K562 (cell line): ENCODE measurements at places on chromosomes 12 and 14. TPM values are rescaled to one million over a fixed set of nuclear protein-coding genes. Genes with fewer than 3 reads are reported as not detected.

GRCh38 chr14:103519837-103520212 is 2.8 kb downstream of the CKB start:
- DNase-seq: no peak
- H3K4me1 ChIP-seq: peaks cover 34% of the 10 kb centered on the region
- no peak overlapping the region; the same call in 1 of the 2 replicates for H3K4me3 ChIP-seq

GRCh38 chr14:103348154-103348553 is 14.1 kb downstream of the EIF5 start:
- no peak overlapping the region for H3K27ac ChIP-seq
- peaks cover 19% of the 10 kb centered on the region for H3K36me3 ChIP-seq
- peaks cover 5% of the 10 kb centered on the region; the same call in 1 of the 2 replicates for H3K4me1 ChIP-seq
- DNase-seq: no peak
- no peak overlapping the region for H3K4me3 ChIP-seq
- no peaks in the 10 kb centered on the region for H3K27me3 ChIP-seq

DNA sequence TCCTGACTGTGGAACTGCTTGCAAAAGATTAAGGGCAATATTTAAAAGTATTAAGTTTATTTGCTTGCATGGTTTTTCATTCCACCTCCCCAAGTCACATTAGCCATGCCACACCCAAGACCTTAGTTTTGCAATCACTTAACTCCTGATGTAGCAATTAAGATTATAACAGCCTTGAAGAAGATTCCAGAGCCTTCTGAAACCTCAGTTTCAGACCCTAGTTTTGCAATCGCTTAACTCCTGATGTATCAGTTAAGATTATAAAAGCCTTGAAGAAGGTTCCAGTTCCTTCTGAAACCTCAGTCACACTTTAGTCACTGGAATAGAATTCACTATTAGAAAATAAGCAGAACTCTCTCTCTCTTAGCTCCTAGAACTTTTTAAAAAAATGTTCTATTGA is 42.7 kb upstream of the DCN start:
- H3K4me1 ChIP-seq: no peaks in the 10 kb centered on the region
- H3K36me3 ChIP-seq: no peaks in the 10 kb centered on the region
- DNase-seq: no peak

- H3K36me3 ChIP-seq: no peaks in the 10 kb centered on the region
- no peak overlapping the region for H3K27ac ChIP-seq
- H3K4me3 ChIP-seq: no peak overlapping the region
- DNase-seq: no peak
- H3K4me1 ChIP-seq: no peaks in the 10 kb centered on the region
- peaks cover 5% of the 10 kb centered on the region; the same call in 1 of the 2 replicates for H3K27me3 ChIP-seq
Measured at GRCh38 chr12:104935886-104936285, 22.2 kb downstream of the SLC41A2 start.

Gene ERGIC2
- 56.3 and 61.0 TPM in 2 replicates for total RNA-seq

Gene GDF3
- not detected in 2 replicates for total RNA-seq

Gene NTF3
- not detected in 2 replicates for total RNA-seq
